ENCODE measurements at places on chromosomes 12 and 14. TPM values are rescaled to one million over a fixed set of nuclear protein-coding genes. Genes with fewer than 3 reads are reported as not detected.

The TAMALIN gene
- total RNA-seq: 64.2 TPM

The DIO3 gene
- total RNA-seq: 5.8 TPM

DNA sequence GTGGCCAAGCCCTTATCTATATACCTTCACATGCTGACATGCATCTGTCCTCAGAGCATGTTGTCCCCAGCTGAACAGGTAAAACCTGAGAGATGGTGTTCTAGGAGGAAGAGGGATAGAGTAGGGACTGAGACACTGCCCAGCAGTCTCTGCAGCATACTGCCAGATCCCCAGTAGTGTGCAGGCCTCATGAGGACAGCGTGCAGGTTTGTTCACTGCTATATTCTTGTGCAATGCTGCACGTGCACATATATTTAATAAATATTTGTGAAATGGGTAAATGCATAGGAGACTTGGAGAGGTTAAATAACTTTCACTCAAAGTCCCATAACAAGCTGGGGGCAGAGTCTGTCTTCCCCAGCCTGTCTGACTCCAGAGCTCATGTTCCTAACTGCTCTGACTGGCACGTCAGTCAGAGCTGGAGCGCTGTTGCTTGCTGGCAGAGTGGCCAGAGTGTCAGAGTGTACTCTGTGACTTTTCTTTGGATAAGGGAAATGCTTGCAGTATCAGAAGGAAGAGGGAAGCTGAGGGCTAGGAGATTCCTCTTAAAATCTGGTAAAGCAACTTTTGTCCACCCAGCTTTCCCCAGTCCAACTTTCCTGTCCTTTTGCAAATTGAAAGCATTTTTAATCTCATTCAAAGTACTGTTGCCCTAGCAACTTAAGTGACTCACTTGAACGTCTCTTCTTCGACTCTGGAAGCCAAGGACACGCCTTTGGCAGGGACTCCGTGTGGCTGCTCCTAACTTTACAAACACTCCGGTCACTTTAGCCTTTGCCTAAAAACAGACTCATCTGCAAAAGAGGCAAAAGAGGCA, 14.9 kb upstream of the POLR3B start:
- peak; percentile 85 for DNase-seq

The SLC10A1 gene
- total RNA-seq: not detected

GRCh38 chr14:90853116-90853515, 36.9 kb upstream of the TTC7B start:
- no peak for DNase-seq

The B3GNT4 gene
- total RNA-seq: not detected

DNA sequence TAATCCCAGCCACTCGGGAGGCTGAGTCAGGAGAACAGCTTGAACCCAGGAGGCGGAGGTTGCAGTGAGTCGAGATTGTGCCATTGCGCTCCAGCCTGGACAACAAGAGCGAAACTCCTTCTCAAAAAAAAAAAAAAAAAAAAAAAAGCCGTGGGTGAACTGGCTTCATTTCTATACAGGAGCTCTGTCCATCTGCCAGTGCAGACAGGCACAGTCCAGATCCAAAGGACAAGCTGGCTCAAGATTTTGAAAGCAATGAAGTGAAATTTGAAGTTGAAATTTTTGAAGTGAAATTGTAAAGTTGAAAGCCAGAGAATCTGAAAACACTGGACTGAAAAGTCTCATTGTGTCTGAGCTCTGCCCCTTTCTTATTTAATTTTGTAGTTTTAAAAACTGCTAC, 134.7 kb downstream of the CALM1 start:
- DNase-seq: no peak

DNA sequence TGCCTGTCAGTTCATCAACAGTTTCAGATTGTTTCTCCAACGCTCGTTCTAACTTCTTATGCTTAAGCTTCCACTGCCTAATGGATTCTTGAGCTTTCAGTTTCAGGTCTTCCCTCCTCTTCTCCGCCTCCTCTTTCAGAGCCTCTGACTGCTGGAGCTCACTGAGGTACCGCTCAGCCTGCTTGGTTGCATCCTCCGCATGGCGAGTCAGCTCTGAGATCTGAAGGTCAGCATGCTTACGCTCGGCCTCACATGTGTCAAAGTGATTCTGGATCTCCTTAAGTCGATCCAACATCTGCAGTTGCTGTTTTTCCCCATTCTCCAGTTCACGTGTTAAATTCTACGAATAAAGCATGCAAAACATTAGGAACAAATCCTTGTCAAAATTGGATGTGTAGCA, 148.8 kb downstream of the CEP128 start:
- DNase-seq: no peak

DNA sequence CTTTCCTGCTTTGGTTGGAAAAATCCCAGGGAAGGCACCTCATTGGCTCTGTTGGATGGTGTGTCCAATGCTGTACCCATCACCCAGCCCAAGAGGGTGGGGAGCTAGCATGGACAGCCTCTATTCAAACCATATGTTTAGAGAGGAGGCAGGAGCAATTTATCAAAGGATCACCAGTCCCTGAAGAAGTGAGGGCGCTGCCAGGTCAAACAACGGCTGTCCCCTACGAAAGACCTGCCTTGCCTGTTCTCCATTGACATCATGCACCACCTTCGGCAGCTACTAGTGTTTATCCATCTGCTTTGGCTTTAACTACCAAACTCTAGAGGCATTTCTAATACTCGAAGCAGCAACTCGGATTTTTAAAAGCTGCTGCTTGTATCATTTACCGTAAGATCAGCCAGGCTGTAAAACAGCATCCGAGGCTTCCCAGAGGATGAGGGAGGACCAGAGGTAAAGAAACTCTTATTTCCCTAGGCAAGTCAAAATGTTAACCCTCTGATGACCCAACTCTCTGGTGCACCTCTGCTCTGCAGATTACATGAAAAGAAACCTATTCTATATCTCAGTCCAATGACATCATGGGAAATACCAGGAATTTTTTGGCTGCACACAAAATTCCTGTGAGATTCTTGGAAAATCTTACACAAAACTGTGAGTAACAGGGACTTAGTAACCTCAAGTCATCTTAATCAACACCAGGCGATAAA, 720.9 kb upstream of the TBX3 start:
- DNase-seq: no peak

DNA sequence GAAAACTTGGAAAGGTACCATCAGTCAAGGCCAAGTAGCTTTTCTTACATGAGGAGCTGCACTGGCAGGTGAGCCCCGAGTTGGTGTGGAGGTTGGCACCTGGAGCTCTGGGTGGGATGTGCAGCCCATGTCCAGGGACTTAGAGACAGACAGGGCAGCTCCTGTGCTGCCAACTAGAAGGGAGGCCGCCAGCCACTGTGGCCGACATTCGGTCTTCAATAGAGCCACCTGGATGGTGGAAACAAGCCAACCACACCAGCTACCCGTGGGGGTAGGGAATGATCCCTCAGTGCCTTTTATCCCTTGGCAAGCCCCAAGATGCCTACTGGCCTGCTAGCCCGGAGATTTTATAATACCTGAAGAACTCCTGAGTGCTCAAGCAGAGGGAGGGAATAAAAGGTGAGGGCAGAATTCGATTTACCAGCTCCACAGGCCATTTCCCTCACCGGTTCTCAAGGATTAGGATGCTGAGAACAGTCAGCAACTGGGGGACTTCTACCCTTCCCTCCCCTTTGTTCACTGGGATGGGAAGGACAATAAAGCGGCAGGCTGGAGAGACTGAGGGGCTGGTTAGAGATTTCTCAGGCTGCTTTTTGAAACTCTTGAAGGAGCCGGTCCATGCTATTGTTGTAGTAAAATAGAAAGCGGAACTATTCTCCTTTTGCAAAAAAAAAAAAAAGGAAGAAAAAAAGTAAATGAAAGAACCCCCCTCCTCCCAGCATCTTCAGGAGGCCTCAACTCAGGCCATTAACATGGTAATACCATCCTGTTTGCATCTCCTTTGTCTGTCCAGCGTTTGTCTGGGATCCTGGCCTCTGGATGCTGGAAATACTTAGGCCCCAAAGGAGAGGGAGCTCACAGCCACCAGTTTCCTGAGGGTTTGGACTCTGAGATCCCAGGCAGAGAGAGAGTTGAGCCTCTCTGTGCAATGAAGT, 321.6 kb downstream of the ZFP36L1 start:
- DNase-seq: no peak

DNA sequence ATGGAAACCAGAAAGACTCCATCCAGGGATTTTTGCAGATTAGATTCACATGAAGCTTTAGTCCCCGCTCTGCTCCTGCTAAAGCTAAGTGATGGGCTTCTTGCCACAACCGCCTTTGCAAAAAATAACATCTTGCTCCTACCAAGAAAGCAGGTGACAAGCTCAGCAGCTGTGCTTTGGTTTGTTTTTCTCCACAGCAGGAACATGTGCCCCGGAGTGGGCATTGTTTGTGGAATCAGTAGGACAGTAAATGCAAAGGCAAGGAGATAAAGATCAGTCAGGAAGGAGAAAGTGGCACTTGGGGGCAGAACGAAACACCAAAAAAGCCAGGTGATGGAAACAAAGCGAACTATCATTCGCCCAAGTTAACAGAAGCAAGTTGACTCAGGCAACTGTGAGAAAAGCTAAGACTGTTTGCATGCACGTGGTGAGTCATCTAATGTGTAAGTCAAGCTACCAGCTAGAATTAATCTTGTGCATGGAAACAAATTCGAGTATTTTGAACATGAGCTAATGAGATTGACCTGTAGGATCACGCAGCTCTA, 165.5 kb upstream of the PLXNC1 start:
- no peak for DNase-seq

DNA sequence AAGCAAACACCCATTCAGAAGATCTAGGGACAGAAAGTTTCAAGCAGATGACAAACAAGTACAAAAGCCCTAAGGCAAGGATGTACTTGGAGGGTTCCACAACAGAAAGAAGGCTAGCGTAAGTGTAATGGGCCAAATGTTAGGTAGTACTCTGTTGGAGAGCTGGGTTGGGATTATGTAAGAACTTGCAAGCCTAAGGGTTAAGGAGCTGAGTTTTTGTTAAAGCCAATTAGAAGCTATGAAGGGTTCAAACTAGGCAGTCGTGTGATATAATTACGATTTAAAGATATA, 41.4 kb downstream of the HECTD1 start:
- DNase-seq: no peak

DNA sequence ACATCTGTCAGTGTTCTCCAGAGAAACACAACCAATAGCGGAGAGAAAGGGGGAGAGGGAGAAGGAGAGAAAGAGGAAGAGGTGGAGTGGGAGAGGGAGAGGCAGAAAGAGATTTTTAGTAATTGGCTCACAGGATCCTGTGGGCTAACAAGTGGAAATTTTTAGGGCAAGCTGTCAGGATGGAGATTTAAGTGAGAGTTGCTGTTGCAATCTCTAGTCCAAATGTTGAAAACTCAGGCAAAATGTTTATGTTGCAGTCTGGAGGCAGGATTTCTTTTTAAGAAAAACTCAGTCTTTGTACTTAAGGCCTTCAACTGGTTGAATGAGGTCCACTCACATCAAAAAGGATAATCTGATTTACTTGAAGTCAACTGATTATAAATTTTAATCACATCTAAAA, 12.5 kb upstream of the GLIPR1L2 start:
- DNase-seq: no peak

DNA sequence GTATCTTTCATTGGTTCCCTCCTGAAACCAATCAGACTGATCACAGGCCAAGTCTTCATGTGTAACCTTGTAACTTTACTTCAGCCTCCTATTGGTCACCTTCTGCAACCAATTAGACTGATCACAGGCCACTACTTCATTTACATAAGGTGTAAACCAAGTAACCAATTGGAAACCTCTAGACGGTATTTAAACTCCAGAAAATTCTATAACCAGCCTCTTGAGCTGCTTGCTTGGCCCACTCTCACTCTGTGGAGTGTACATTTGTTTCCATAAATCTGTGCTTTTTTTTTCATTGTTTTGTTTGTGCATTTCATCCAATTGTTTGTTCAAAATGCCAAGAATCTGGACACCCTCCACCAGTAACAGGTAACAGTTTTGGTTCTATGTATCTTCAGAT, 47.5 kb downstream of the EIF2S3B start:
- DNase-seq: no peak

The OR6C2 gene
- total RNA-seq: not detected

The ITGB7 gene
- total RNA-seq: 3.2 TPM

DNA sequence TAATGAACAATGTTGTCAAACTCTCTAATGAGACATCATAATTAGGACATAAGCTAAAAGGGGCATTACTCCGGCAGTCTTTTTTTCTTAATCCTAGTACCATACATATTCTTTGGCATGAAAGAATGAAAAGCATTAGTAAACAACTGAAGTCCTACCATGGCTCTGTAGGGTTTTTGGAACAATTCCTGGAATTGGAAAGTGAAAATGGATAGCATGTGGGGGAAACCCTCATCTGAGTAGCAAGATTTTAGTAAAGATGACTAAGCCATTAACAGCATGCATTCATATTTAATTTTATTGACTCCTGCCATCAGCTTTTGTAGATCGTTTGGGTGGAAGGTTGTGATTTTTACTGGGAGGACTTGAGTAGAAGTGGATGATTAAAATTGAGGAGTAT, 216.2 kb upstream of the PDZRN4 start:
- no peak for DNase-seq

DNA sequence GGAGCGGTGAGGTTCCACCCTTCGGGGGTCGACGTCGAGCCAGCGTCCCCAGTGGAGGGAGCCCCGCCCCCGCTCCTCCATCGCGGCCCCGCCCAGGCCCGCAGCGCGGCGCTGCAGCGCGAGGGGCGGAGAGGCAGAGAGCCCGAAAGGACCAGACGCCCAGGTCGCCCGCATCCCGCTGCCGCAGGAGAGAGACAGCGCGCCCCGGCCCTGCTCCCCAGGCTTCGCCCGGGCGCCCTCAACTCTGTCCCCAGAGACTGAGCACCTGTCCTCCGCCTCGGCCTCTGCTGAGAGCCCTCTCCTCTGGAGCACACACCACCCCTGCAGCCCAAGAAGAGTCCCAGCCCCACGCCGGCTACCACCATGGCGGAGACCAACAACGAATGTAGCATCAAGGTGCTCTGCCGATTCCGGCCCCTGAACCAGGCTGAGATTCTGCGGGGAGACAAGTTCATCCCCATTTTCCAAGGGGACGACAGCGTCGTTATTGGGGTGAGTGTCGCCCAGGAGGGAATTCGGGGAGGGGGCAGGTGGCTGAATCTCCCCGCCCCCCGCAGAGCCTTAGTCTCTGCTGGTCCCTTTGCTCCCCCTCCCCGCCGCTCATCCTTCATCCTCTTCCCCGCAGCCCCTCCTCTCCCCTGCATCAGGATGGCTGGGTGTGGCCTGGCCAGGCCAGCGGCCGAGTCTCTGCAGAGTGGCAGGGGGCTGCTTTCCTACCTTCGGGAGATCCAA, at the start of gene KIF5A:
Gene KIF5A, plus strand, starts transcription at position 136 of the 732 bp plus-strand sequence. Its CDS starts 228 bp downstream, at position 364.
- peak; percentile 53 for DNase-seq

DNA sequence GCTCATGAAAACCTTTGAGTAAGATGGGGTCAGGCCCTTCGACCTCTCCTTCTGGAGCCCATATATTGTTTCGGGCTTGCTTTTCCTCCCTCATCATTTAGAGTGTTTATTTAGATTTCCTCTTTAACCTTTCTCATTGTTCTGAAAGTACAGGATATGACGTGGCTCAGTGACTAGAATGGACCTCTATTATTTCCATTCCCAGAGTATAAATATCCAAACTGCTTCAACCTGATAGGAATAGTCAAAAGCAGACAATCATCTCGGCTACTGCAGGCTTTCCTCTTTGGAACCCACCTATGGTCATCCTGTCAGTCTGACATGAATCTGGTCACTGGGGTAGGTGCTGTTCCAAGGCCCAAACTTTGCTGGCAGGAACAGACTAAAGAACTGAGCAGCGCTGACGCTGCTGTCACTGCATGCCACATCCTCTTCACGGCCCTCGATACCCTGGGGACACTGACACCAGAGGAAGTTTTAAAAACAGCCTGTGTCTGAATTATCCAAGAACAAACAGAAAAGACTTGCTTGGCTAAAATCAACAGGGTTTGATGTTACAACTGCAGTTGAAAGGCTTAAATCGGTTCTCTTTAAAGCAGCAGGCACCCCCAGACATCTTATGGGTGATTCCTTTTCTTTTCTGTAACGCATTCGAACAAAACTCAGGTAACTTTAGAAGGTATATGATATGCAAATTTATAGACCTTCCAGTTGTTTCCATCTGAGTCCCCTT, 5.0 kb upstream of the DDX47 start:
- DNase-seq: no peak

Measured in aorta (tissue), 5 donors.